ENCODE measurements at places on chromosomes 4 and X.

DNA sequence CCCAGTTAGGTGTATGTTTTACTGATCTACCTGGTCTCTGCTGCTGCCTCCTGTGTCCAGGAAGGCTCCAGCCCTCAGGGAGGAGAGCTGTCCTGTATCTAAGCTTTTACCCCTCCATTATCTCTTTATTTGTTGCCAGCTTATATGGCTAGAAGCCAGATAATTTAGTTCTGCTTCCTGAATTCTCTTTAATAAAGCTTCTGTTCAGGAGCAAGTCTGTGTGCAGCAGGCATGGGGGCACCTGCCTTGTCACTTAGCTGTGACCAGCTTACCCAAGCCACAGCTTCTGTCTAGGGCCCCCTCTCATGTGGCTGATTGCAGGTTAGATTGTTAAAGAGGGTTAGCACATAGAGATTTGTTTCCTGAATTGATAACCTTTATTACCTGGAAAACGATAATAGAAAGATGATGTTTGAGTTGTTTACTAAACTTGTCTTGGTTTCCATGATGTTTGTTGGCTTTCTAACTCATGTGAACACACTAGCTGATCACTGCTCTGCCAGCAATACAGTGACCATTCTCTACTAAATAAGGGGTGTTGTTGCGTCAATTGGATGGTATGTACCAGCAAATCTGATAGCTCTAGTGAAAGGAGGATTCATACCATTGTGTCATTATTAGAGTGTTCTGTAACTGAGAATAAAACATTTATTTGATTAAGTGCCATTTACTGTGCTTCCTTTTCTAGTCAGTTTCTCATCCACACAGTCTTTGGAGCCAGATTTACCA lies 189.8 kb upstream of the ANK2 start:
- no peak overlapping the region for H3K27ac ChIP-seq
- H3K4me1 ChIP-seq, result peaks cover 23% of the 10 kb centered on the region
- DNase-seq, result no peak
- H3K4me3 ChIP-seq, result no peak overlapping the region

- peaks cover 14% of the 10 kb centered on the region for H3K4me1 ChIP-seq
- no peaks in the 10 kb centered on the region for H3K36me3 ChIP-seq
- peak; percentile 76 for DNase-seq
- H3K27ac ChIP-seq, result peak within 1 kb of the TSS; percentile 88
These were observed at the start of gene NUDT11 for GRCh38 chrX:51496501-51497291. NUDT11 (minus strand) TSS chrX:51496592; CDS start chrX:51496444, 148 bp downstream.

- no peak overlapping the region for H3K4me3 ChIP-seq
- H3K4me1 ChIP-seq, result peaks cover 37% of the 10 kb centered on the region
- H3K27ac ChIP-seq, result no peak overlapping the region
- H3K27me3 ChIP-seq, result peaks cover 4% of the 10 kb centered on the region
- H3K36me3 ChIP-seq, result peaks cover 15% of the 10 kb centered on the region
- DNase-seq, result no peak
These were observed 596.3 kb upstream of the TENM3 start for GRCh38 chr4:181646864-181647263.

GRCh38 chr4:100804576-100805360 lies 286.9 kb upstream of the EMCN start:
- H3K27me3 ChIP-seq, result no peaks in the 10 kb centered on the region
- H3K4me1 ChIP-seq, result no peaks in the 10 kb centered on the region
- no peaks in the 10 kb centered on the region for H3K36me3 ChIP-seq
- H3K4me3 ChIP-seq, result no peak overlapping the region

GRCh38 chrX:69503782-69504625 lies at the start of gene NALF2:
NALF2 (plus strand) TSS chrX:69504326; CDS start chrX:69505283, 957 bp downstream.
- DNase-seq, result peak; percentile 72
- peaks cover 44% of the 10 kb centered on the region for H3K27me3 ChIP-seq
- no peaks in the 10 kb centered on the region for H3K36me3 ChIP-seq
- peaks cover 5% of the 10 kb centered on the region for H3K4me1 ChIP-seq

- H3K36me3 ChIP-seq, result no peaks in the 10 kb centered on the region
- no peaks in the 10 kb centered on the region for H3K27me3 ChIP-seq
- H3K4me1 ChIP-seq, result peaks cover 3% of the 10 kb centered on the region
- H3K4me3 ChIP-seq, result no peak overlapping the region
These were observed 41.3 kb upstream of the BCLAF3 start for GRCh38 chrX:20032201-20032600.

GRCh38 chr4:168618577-168619265 lies 121.9 kb downstream of the PALLD start:
- H3K27ac ChIP-seq, result no peak overlapping the region
- no peak overlapping the region for H3K4me3 ChIP-seq
- H3K27me3 ChIP-seq, result no peaks in the 10 kb centered on the region
- peaks cover 38% of the 10 kb centered on the region for H3K4me1 ChIP-seq
- H3K36me3 ChIP-seq, result no peaks in the 10 kb centered on the region

DNA sequence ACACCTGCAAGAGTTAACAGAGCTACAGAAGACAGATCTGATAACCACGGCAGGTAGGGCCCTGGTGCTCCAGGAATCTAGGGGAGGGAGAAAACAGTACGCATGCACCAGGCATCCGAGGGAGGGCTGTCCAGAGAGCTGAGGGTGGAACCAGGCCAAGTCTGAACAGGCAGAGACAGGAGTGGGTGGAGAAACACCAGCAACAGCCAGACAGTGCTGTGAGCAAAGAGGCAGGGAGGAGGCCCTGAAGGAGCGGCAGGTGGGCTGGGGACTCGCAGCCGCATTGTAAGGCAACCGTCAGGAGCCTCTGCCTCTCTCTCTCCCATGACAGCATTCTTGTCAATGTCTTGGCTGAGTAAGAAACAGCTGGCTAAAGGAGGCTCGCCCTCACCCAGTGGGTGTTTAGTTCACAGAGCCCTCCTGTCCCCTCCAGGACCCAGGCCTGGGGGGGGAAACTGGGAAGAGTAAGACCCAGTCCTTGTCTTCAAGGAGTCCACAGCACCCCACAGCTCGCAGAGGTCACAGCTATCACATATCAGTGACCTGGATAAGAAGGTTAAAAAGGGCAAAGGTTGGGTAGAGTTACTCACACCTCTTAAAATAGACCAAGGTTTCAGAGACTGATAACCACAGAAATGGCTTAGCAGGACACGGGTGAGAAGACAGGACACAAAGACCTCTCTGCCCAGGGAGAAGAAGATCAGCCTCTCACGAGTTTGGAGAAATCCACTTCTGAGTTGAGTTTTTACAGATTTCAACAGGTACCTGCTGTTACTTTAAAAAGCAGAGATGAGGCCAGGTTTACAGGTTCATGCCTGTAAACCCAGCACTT lies 10.5 kb downstream of the ACSL1 start:
- H3K36me3 ChIP-seq, result no peaks in the 10 kb centered on the region
- peak overlapping the region; percentile 91 for H3K27ac ChIP-seq
- peaks cover 2% of the 10 kb centered on the region for H3K27me3 ChIP-seq
- peaks cover 41% of the 10 kb centered on the region for H3K4me1 ChIP-seq

DNA sequence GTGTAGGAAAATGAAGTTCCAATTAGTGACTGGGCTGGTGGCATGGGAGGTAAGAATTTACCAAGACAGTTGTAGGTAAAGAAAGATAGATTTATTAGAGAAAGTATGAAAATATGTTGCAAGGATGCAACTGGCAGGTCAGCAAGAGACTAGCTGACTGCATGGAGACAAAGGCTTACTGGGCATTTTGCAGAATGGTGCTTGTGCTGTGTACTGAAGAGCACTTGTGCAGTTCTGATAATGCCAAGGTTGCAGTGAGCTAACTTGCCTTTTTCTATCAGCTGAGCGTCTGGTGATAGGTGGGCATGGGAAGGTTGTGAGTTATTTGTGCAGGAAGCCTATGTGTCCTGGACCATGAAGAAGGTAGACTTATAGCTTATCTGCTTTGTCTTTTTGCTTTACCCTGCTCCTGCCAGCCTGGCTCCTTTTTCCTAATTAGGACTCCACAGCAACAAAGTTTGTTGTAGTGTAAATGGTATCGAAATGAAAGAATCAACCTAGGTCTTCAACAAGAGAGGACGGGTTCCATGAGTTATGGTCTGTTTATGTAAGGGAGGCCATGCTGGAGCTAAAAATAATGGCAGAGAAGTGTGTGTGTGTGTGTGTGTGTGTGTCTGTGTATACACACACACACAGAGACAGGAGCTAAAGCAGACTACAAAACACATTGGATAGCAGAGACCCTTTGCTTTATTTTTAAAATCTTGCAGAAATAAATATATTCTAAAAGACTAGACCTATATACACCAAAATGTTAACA lies 15.0 kb downstream of the BST1 start:
- no peak overlapping the region for H3K4me3 ChIP-seq
- peaks cover 34% of the 10 kb centered on the region for H3K4me1 ChIP-seq
- H3K36me3 ChIP-seq, result no peaks in the 10 kb centered on the region
- no peak for DNase-seq

GRCh38 chr4:165016971-165017370 lies 14.8 kb upstream of the TRIM60 start:
- H3K27ac ChIP-seq, result no peak overlapping the region
- H3K27me3 ChIP-seq, result no peaks in the 10 kb centered on the region
- H3K36me3 ChIP-seq, result no peaks in the 10 kb centered on the region

DNA sequence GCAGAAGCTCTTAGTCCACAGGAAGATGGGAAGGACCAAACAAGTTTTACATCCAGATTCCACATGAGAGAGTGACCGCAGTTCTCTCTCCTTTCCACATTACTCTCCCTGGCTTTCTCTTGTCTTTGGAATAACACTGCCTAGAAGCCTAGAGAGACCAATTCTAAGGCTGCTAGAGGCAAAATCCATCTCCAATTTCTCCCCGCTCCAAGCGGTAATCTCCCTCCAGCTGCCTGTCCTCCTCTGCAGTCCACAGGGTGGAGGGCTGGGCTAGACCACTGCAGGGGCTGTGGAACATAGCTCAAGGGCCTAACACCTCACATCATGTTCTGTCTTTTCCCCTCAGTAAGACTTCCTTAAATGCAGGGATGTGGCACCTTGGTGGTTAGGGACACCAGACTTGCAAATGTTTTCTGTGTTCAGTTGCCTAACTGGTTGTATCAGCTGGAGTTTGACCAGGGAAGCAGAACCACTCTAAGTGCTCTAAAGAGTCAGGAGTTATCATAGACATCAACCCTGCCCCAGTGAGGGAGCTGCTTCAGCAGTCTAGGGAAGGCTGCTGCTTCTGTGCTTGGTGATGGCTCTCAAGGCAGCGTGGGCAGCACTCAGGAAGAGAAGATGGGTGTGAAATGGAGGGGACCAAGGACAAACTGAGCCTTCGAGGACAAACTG lies 423.1 kb downstream of the BCOR start:
- H3K4me3 ChIP-seq, result no peak overlapping the region
- no peaks in the 10 kb centered on the region for H3K36me3 ChIP-seq
- peaks cover 14% of the 10 kb centered on the region for H3K4me1 ChIP-seq
- no peak overlapping the region for H3K27ac ChIP-seq
- H3K27me3 ChIP-seq, result no peaks in the 10 kb centered on the region

- H3K36me3 ChIP-seq, result no peaks in the 10 kb centered on the region
- no peak overlapping the region for H3K4me3 ChIP-seq
- H3K4me1 ChIP-seq, result peaks cover 2% of the 10 kb centered on the region
- no peaks in the 10 kb centered on the region for H3K27me3 ChIP-seq
- no peak for DNase-seq
These were observed 3.2 kb upstream of the ADH1B start for GRCh38 chr4:99324361-99324760.

GRCh38 chrX:106726485-106727437 lies at the start of gene RNF128:
RNF128 (plus strand) TSS chrX:106726701; CDS start chrX:106726914, 213 bp downstream.
- H3K27ac ChIP-seq, result no peak within 1 kb of the TSS
- DNase-seq, result peak; percentile 42
- H3K4me1 ChIP-seq, result peaks cover 9% of the 10 kb centered on the region
- H3K36me3 ChIP-seq, result no peaks in the 10 kb centered on the region
- H3K4me3 ChIP-seq, result peak within 1 kb of the TSS; percentile 77

DNA sequence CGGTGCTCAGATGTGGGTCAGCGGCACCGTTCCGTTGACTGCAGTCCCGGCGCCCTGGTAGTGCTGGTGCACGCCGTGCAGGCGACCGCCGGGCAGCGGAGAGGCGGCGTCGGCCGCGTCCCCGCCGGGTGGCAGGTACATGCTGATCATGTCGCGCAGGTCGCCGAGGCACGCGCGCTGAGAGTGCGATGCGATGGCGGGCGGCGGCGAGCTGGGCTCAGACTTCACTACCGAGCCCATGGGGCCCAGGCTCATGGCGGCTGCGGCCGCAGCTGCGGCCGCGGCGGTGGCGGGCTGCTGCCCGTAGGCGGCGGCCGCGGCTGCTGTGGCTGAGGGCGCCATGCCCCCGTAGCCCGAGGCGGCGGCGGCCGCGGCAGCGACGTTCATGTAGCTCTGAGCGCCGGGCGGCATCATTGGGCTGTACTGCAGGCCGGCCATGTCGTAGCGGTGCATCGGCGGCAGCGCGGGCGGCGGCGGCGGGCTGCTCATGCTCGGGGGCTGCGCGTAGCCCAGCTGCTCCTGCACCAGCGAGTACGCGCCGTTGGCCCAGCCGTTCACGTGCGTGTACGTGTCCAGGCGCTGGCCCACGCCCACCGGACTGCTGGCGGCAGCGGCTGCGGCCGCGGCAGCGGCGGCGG lies 1.0 kb downstream of the SOX3 start:
- no peaks in the 10 kb centered on the region for H3K36me3 ChIP-seq
- DNase-seq, result no peak
- H3K4me1 ChIP-seq, result peaks cover 29% of the 10 kb centered on the region
- H3K4me3 ChIP-seq, result no peak overlapping the region
- H3K27ac ChIP-seq, result no peak overlapping the region
- H3K27me3 ChIP-seq, result peaks cover 93% of the 10 kb centered on the region

- no peaks in the 10 kb centered on the region for H3K27me3 ChIP-seq
- DNase-seq, result no peak
- H3K36me3 ChIP-seq, result peaks cover 64% of the 10 kb centered on the region
These were observed 76.9 kb downstream of the DHRSX start for GRCh38 chrX:2423899-2424298.

DNA sequence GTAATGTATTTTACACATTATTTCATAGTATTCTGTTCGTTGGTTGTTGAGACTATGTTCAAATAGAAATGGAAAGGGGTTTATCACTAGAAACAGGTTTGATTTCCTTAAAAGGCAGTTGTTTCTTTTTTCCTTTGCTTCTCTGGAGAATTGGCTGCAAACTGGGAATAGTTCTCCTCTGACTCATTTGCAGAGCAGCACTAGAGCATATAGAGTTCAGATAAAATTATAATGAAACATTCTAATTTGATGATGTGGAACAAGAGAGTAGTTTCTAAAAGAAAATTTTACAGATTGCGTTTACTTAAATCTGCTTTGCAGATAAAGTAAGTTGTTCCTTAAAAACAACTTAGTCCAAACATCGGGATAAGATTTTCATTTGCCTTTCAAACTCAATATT lies 29.7 kb downstream of the SYNPO2 start:
- H3K4me3 ChIP-seq, result peak overlapping the region; percentile 15
- H3K36me3 ChIP-seq, result no peaks in the 10 kb centered on the region
- H3K27me3 ChIP-seq, result no peaks in the 10 kb centered on the region
- peaks cover 46% of the 10 kb centered on the region for H3K4me1 ChIP-seq

GRCh38 chrX:3697220-3697684 lies 16.2 kb downstream of the PRKX start:
- peaks cover 15% of the 10 kb centered on the region for H3K4me1 ChIP-seq
- no peak overlapping the region for H3K4me3 ChIP-seq
- peaks cover 33% of the 10 kb centered on the region for H3K36me3 ChIP-seq

Measured in mesothelial cell of epicardium (in vitro differentiated cells).